ENCODE measurements at places on chromosomes 1 and 21.

- no peak for DNase-seq
Measured at GRCh38 chr21:33383056-33383888, 19.9 kb upstream of the IFNGR2 start.

GRCh38 chr21:34949030-34949429 is 100.1 kb downstream of the RUNX1 start:
- DNase-seq: no peak

DNA sequence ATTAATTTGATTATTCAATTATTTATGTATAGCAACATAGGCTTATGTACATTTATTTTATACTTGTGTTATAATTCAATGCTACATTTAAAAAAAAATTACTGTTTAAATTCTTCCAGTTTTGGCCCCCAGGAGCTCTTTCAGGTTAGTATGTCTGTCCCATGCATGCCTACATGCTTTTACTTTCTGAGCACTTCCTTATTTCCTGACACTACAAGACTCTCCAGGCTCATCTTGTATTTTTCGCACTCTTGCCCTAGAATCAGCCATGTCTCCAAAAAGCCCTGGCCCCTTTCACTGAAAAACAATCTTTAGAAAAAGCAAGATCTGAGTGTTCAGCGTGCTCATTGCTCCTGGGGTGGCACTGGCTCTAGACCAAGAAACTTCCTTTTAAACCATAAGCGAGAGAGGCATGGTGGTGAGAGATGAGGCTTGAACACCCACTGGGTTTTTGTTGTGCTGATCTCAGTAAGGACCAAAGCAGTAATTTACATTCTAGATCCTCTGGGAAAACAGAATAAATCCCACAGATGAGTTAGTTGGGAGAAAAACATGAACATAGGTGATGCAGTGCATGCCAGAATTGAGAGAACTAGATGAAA is 95.0 kb downstream of the SLC30A10 start:
- no peak for DNase-seq

GRCh38 chr1:17617787-17618557 is 78.5 kb downstream of the ARHGEF10L start:
- no peak for DNase-seq

DNA sequence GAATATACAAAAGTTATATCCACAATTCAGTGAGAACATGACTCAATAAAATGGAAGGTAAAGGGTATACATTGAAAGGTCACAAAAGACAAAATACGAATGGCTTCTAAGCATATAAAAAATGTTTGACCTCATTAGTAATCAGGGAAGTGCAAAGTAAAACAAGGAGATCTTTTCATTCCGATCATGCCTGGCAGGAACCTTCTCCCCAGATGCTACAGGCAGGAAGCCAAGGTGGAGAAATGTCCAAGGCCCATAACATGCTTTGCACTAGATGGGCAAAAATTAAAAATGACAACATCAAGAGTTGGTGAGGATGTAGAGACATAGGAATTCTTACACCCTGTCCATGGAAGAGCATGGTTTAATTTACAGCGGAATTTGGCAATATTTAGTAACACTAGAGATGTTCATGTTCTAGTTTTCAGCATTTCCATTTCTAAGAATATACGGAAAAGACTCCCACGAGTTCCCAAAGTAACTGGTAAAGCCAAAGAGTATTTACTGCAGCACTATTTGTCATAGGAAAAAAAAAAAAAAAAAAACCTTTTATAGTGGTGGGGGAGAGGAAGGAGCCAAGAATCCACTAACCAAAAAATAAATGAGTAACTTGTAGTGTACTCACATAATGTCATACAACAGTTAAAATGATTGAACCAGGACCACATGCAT is 184.5 kb upstream of the KAZN start:
- DNase-seq: no peak

GRCh38 chr1:54582566-54583306 is 34.7 kb downstream of the ACOT11 start:
- DNase-seq: no peak

- no peak for DNase-seq
Measured at GRCh38 chr1:194755241-194755994, 1569.0 kb upstream of the B3GALT2 start.

- DNase-seq: no peak
Measured at GRCh38 chr1:101150670-101151069, 86.1 kb upstream of the S1PR1 start.

- no peak for DNase-seq
Measured at GRCh38 chr1:229283183-229283611, 12.3 kb downstream of the RAB4A start.

GRCh38 chr1:94646141-94646643 is 104.6 kb upstream of the F3 start:
- DNase-seq: no peak

GRCh38 chr1:3440300-3440681 is 14.2 kb upstream of the ARHGEF16 start:
- no peak for DNase-seq

GRCh38 chr1:4801192-4801924 is 146.9 kb downstream of the AJAP1 start:
- DNase-seq: no peak

DNA sequence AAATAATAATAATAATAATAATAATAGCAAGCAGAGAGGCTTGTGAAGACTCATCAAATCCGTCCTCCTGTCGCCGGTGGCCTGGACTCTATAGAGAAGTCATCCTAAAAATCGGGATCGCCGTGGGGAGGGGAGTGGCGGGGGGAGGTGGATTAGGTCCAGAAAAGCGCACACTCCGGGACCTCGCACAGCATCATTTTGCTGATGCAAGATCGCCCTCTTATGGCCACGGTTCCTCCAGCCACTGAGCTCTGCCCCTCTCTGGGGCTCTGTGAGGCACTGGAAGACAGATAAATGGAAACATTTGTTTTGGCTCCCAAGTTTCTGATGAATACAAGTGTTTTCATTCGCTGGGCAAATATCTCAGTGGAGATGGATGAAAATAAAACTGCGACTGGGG is 612.0 kb downstream of the MATN1 start:
- DNase-seq: no peak

DNA sequence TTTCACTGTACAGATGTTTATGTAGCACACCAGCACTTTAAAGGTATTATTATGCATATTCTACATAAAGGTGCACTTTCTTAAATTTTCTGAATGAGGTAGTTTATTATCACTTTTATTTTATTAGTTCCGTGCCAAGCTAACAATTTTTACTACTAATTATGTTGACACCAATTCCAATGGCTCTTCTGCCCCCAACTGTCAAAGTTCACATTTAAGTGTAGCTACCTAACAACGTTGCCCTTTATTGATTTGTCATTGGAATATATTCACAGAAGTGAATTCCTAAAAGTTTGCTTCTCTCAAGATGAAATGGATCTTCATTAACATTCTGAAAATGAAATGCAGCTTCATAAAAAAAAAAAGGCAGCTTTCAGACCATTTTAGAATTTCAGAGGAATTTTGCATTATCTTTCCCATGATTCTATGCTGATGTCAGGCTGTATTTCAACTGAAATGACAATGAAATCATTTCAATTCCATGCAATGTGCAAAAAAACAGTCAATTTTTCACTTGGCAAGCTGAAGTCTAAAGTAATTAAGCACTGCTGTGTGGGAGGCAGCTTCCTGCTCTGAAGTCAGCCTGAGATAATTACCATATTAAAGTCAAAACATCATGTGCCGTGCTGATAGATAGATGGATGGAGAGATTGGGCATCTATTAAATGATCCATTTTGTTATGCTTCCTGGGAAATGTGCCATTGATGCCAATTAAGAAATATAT is 229.2 kb downstream of the TTLL7 start:
- DNase-seq: no peak

DNA sequence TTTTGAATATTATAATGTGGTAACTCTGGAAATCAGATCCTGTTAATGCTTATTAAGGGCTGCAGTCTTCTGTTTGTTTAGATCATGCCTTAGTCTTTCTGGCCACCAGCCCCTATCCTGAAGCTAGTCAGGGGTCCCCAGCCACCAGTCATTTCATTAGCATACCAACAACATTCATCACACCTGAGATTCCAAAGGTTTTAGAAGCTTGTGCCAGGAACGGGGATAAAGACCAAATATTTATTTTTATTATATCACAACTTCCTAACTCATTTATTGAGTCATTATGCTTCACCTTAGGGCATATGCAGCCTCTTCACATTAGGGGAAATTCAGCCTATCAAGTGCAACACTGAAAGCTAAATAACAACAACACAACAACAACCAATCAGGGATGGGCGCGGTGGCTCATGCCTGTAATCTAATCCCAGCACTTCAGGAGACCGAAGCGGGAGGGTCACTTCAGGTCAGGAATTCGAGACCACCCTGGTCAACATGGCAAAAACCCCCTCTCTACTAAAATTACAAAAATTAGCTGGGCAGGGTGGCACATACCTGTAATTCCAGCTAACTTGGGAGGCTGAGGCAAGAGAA is 2.9 kb upstream of the PSEN2 start:
- no peak for DNase-seq

DNA sequence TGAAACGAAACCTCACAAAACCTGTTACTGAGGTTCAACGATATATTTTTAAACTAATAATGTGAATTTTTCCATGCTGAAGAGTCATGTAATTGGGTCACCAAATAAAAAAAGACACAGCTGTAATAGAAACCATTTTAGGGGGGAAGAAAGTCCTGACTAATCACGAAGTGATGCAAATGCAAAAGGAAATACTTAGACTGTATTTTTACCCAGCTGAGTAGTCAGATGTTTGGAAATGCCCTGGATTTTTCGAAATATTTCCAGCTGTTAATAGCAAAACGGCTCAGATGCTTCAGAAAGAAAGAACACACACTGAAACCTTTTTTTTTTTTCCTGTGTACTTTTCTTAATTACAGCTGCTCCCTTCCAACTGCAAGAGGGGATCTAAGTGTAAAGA is 210.3 kb downstream of the SETD4 start:
- DNase-seq: no peak

DNA sequence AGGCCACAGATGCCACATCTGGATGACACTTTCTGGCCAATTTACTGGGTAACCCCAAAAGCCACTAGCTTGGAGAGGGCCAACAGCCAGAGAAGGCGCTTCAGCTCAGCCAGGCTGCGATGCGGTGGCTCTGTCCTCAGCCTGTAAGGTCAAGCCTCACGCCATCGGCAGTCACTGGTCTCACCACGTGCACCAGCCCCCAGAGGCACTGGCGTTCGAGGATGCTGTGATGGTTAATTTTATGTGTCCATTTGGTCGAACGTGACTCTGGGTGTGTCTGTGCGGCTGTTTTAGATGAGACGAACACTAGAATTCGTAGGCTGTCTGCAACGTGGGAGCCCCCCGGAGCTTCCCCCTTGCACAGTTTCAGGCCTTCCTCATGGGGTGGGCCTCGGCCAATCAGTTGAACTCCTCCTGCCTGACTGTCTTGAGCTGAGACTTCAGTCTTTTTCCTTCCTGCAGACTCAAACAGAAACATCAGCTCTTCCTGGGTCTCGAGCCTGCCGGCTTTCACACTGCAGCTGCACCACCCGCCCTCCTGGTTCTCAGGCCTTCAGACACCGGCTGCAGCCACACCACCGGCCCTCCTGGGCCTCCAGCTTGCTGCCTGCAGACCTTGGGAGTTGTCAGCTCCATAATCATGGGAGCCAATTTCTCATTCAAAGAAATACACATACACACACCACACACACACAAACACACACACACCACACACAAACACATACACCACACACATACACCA is 41.6 kb upstream of the SLC45A1 start:
- DNase-seq: no peak

DNA sequence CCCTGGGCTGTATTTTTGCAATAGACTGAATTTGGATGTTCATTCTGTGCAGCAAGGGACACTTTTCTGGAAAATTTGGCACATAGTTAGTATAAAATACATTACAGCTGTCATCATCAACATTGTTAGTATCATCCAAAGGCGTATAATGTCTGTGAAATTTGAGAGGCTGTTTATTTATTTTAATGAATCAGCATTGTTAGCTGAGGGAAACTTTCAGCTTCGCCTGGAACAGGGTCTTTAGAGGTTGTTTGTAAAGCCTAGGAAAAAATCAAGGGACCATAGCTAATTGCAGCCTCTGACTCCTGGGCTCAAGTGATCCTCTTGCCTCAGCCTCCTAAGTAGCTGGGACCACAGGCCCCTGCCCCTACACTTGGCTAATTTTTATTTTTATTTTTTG is 106.8 kb upstream of the USP24 start:
- no peak for DNase-seq

DNA sequence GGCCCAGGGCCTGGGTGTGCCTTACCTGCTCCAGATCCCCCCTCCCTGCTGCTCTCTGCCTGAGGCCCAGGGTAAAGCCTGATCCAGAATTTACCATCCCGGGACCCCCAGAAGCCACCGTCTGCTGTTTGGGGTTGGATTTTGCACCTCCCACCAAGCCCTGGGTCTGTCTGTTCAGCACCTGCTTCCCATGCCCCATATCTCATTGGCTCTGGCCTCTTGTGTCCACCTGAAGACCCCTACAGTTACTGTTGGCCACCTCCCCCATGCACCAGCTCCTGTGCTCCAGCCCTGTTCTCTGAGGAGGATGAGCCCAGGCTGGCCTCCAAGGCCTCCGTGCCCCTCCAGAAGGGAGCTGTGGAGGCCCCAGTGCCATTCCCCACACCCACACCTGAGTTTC is 113.9 kb downstream of the GRIK3 start:
- DNase-seq: no peak

GRCh38 chr1:18047122-18047521 is 60.5 kb upstream of the IGSF21 start:
- no peak for DNase-seq

GRCh38 chr1:18015719-18016118 is 91.9 kb upstream of the IGSF21 start:
- no peak for DNase-seq

GRCh38 chr1:246784621-246785493 is 60.6 kb downstream of the SCCPDH start:
- no peak for DNase-seq

DNA sequence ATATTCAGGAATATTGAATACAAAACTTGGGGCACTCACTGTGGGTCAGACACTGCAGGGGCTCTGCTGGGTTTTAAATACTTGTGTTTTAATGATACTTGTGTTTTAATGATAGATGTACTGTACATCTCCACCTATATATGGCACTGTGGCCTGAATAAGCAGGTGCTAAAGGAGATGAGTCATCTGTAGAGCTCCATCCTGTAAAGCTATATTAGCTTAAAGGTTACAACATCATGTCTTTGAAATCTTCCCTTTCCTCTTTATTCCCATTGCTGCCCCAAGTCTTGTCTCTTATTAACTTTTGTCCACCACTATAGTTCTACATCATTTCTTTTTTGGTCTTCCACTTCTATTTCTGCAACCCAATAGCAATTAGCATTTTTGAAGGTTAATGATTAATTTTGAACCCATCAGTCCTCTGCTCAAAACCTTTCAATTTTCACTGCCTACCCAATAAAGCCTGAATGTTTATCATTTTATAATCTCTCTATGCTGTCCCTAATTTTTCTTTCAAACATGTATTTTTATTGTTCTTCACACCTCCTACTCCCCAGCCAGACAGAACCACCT is 113.3 kb upstream of the PTGFR start:
- DNase-seq: no peak

DNA sequence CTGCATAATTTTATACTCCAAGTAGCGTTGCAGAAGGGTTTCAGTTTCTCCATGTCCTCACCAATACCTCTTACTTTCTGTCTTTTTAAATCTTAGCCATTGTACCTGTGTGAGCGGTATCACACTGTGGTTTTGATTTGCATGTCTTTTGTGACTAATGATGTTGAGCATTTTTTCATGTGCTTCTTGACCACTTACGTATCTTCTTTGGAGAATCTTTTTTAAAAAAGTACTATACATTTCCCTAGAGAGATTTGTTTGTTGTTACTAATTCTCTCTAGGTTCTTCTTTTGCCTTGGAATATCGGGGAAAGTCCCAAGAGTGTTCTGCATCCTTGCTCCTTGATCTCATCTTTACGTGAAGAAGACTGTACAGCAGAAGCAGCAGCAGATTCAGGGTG is 81.8 kb upstream of the WARS2 start:
- no peak for DNase-seq
